ENCODE measurements at places on chromosomes 3 and 15.

GRCh38 chr3:74789111-74789510 is 174.7 kb upstream of the CNTN3 start:
- DNase-seq = no peak

GRCh38 chr3:81550415-81550814 is 211.0 kb downstream of the GBE1 start:
- DNase-seq = no peak

- no peak for DNase-seq
These were observed 30.9 kb upstream of the ARRDC4 start for GRCh38 chr15:97929456-97930229.

DNA sequence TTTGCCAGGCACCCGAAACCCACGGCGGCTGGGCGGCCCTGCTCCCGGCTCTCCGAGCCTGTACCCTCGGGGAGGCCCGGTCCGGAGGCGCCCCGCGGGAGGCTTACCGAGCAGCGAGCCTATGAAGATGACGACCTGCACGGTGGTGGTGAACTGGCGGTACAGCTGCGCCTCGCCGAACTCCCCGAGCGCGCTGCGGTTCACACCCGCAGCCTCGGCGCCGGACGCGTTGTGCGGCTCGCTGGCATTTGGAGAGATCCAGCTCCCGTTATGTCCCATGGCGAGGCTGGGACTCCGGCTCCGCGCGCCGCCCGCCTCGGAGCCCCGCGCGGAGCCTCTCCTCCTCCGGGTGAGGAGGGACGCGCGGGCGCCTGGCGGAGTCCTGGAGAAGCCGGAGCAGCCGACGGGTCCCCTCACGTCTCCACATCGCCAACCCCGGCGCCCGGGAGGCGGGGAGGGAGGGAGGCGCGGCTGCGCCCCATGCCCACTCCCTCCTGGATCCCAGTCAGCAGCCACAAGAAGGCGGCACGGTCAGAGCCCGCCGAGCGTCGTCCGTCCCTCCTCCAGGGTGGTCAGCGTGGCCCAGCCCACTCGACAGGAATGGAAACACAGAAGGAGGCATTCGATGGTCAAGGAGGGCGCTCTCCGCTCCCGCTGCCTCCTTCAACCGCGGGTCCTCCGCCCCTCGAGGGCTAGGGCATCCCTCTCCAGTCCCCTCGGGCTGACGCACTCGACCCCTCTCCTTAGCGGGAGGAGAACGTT is at the start of gene GPR176:
Gene GPR176, minus strand, starts transcription at position 519 of the 762 bp plus-strand sequence. Its CDS starts 240 bp downstream, at position 279.
- peak; percentile 39 for DNase-seq

GRCh38 chr15:69731081-69731330 is 278.4 kb downstream of the RPLP1 start:
- no peak for DNase-seq

DNA sequence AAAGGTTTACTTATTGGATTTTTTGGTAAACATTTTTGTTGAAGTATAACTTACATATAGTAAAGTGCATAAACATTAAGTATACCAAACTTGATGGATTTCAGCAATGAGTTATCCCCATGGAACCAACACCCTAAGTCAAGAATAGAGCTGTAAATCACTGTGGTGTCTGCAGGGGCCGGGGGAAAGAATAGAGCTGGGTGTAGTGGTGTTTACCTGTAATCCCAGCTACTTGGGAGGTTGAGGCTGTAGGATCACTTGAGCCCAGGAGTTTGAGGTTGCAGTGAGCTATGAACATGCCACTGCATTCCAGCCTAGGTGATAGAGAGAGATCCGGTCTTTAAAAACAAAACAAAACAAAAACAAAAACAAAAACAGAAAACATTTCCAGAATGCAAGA is 13.3 kb upstream of the FEM1B start:
- DNase-seq = no peak

DNA sequence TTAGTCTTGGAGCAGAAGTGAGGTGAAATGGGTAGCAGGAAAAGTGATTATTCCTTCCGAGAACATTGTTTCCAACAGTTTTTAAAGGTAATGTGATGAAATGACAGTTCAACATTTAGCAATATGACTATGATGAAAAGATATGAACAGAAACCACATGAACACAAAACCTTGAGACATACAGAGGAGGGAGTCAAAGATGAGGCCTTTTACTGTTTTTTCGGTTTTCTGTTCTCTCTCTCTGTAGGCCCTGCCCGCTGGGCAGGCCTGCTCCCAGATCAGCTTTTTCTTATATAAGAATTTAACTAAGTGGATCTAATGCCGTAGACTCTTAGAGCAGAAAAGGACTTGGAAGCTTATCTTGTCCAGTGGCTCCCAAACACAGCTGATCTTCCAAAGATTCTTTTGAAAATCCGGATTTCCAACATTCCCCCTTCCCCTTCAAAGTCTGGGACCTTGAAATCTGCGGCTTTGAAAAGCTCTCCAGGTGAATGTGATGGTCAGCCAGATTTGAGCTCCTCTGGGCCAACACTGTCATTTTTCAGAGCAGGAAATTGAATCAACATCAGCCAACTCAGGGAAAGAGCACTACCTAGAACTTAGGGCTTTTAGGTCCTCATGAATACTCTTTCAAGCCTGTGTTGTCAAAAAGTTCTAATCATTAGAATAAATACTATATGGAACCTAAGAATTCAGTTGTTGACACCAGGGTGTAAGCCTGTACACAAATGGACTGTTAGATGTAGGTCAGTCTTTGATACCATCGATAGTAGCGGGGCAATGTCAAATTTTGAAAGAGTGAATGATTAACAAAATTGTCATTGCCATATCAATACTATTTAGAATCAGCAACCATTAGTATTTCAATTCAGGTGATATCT is 372.7 kb downstream of the SHQ1 start:
- DNase-seq = no peak

DNA sequence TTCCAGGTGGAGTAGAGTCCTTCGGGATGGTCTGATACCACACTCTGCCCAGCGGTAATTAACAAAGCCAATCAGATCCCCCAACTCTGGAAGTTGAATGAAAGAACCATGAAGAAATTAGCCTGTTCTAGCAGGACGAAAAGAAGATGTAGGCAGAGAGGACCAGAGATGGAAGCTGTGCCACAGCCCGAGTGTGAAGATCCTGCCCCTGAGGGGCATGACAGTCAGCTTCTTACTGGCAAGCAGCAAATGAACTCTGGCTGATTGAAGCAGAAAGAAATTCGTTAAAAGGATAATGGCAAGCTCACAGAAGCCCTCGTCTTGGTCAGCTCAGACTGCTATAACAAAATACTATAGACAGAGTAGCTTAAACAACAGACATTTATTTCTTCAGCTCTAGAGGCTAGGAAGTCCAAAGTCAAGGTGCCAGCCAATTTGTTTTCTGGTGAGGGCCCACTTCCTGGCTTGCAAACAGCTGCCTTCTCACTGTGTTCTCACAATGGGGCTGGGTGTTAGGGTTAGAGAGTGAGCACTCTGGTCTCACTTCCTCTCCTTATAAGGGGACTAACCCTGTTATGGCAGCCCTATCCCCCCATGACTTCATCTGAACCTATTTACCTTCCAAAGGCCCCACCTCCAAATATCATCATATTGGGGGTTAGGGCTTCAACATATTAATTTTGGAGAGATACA is 307.1 kb downstream of the VPS13C start:
- DNase-seq = no peak

- DNase-seq = no peak
These were observed 207.4 kb downstream of the CBLB start for GRCh38 chr3:105661461-105661860.

GRCh38 chr15:59236394-59236793 is 29.8 kb downstream of the LDHAL6B start:
- DNase-seq = no peak

DNA sequence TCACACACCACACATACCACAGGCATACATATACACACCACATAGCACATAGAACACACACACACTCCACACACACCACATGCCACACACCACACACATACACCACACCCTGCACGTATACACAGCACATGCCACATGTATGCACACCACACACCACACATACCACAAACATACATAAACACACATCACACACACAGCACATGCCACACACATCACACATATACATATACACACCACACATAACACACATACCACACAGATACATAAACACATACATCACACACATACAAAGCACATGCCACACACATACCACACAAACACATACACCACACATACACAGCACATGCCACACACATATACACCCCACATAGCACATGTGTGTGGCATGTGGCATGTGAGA is 171.1 kb downstream of the OR4M2 start:
- no peak for DNase-seq

DNA sequence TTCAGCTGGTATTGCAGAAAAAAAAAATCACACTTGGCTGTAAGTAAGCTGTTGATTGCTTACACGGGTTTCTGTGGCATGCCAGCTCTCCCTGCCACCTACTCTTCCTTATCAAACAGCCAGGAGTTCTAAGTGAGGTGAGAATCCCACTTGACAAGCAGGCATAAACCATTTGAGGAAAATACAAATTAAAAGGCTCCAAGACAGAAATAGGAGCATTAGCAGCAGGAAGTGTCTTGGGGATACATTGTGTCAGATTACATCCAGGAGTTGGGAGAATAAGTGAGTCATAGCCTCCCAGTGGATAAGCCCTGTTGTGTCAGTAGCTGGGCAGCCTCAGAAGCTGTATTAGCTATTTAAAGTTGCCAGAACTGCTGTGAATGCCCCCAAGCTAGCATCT is 256.0 kb downstream of the CNTN4 start:
- no peak for DNase-seq

GRCh38 chr3:137988982-137989381 is 21.0 kb upstream of the CLDN18 start:
- no peak for DNase-seq

GRCh38 chr3:37262816-37263393 is 88.5 kb upstream of the LRRFIP2 start:
- DNase-seq = no peak

DNA sequence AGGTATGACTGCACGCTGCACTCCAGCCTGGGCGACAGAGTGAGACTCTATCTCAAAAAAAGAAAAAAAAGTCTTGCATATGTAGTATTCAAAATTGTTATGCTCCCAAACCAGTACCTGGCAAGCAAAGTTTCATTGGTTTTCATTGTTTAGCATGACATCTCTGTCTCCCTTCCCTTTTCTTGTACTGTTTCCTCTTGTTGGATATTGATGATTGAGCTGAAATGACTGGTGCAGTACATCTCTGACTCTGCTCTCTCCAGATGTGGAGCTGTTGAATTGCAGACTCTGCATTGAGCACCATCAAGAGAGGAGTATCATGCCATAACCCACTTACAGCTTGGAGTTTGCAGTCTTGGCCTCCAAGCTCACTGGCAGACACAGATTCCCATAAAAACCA is 77.2 kb downstream of the FAM81A start:
- DNase-seq = no peak

GRCh38 chr3:8445861-8446260 is 55.8 kb upstream of the LMCD1 start:
- no peak for DNase-seq

DNA sequence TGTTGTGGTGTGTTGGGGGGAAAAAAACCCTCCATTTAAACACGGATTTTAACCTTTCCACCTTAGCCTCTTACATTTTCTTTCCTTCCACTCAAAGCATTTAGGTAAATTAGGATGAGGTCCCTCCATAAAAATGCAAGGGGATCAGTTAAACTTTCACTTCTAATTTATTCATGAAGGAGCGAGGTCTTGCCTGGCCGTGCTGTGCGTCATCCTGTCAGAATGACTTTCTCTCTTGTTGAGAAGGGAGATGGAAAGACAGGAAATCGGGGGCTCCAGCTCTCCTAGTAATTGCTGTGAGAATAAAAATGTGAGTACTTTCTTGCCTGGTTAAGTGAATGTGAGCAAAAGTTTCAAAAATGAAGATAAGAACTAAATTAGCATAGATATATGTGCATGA is 962.3 kb upstream of the NR2F2 start:
- DNase-seq = no peak

- DNase-seq = no peak
These were observed 137.0 kb downstream of the EPHB1 start for GRCh38 chr3:134932035-134932434.

GRCh38 chr3:171157286-171157685 is 130.8 kb upstream of the SLC2A2 start:
- DNase-seq = peak; percentile 34

DNA sequence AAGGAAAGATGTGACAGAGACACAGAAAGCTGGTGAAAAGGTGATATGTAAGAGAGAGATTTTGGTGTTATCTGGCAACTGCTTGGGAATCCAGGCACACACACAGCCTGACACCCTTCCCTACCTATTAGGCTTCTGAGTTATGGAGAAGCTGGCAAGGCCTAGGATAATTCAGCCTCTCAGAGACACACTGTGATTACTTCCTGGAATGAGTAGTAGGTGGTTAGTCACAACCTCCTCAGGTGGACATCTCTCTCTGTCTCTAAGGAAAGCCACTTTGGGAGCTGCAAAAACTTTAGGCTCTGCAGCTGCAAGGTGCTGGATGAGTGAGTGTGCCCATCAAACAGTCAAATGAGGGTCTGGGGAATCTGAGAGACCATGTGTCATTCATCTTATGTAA is 201.9 kb downstream of the PDCD6IP start:
- no peak for DNase-seq

DNA sequence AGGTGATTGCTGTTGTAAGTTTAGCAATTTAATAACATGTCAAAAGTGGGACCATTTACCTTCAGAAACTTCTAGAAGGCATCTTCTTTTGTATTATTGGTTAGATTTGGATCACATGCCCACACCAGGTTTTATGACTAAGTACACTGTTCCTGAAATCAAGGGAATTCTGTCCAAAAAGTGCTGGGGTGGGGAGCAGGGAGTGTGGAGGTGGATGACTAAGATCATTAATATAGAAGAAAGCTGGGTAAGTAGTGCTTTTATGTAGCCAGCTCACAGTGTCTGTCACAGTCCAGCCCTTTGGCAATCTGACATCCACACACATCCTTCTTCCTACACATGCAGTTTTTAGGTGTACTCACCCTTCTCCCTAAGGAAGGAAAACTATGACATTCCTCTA is 120.0 kb downstream of the TMCO5A start:
- no peak for DNase-seq

DNA sequence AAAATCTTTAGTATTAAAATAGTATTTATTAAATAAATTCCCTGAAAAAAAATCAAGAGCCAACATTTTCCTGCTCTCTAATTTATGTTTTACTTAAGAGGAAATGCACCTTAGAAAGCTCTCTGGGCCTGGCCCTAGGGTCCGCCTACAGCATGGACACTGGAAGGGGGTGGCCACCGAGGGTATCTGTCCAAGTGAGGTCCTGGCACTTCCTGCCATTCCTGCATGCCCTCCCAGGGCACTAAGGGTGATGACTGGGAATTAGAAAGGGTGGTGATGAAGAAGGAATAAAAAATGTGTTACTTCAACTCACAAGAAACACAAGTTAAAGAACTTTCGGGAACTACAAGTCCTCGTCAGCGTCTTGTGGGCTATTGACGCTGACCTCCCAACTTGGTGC is 92.8 kb downstream of the MAGI1 start:
- no peak for DNase-seq

- DNase-seq = no peak
These were observed 161.7 kb downstream of the CFAP20DC start for GRCh38 chr3:58888087-58888486.
